Lung (tissue), 17 donors: ENCODE measurements at places on chromosomes 6 and 20. TPM values are rescaled to one million over a fixed set of nuclear protein-coding genes. Genes with fewer than 3 reads are reported as not detected.

- H3K4me3 ChIP-seq = no peak overlapping the region
- H3K4me1 ChIP-seq = no peaks in the 10 kb centered on the region
- DNase-seq = no peak
- H3K27ac ChIP-seq = no peak overlapping the region
These were observed 8.1 kb downstream of the CAPN11 start for GRCh38 chr6:44166591-44167184.

The FOXP4 gene
- total RNA-seq = 22.6 TPM

The TOMM6 gene
- total RNA-seq = 172 TPM

The HLA-DMB gene
- 42.3 TPM for total RNA-seq
